Stimulated activated CD4-positive, alpha-beta T cell treated with anti-CD3 and anti-CD28 coated beads, Interleukin-12 subunit alpha, Interleukin-12 subunit beta, amount 100 ng/mL, for 24 hours (primary cell): ENCODE measurements at places on chromosomes 5 and 9.
A peak's percentile ranks its signal among the peaks of the same experiment; 100 is the strongest.

- DNase-seq: no peak
Measured at GRCh38 chr5:122311961-122312590, at the start of gene SNCAIP. TSS of gene SNCAIP (plus strand) at chr5:122312237. CDS start at chr5:122391135, 78,898 bp downstream.

- no peak for DNase-seq
Measured at GRCh38 chr5:98781964-98782363, 8.5 kb downstream of the RGMB start.

- no peak for DNase-seq
Measured at GRCh38 chr5:138455232-138455930, 9.9 kb upstream of the EGR1 start.

DNA sequence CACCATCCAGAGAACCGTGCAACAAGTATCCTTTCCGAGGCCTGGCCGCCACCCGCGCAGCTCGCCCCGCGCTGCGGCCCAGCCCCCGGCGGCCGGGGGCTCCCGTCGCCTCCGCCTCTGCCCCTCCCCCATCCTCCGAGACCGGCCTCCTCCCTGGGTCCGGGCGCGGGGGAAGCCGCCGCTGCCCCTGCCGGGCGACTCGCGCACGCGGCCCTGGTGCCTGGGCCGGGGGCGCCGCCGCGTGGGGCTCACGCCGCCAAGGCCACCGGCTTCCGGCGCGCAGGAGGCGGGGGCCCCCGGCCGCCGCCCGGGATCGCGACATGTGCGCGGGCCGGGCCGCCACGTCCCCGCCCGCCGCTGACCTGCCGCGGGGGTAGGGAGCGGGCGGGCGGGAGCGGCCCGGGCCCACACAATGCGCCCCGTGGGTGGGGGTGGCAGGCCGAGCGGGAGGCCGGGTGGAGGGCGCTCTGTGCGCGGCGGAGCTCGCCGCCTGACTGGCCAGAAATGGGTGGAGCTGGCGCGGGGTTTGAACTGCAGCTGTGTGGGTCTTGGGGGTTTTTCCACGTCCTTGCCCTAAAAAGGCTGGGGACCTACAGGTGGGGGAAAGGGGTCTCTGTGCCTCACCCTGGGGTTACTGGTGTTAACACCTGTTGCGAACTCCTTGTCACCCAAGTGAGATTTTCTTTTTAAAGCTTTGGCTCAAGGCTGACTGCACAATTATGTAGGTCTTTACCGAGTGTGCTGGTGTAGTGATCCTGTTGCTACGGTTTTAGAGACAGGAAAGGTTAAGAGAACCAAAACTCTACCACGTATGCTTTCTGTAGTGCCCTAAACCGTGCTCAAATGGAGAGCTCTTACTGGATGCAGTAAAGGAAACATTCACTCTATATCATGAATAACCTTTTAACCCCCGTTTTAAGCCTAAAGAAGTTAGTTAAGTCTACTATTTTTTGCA, 32.3 kb downstream of the TNPO1 start:
- DNase-seq: peak; percentile 15

DNA sequence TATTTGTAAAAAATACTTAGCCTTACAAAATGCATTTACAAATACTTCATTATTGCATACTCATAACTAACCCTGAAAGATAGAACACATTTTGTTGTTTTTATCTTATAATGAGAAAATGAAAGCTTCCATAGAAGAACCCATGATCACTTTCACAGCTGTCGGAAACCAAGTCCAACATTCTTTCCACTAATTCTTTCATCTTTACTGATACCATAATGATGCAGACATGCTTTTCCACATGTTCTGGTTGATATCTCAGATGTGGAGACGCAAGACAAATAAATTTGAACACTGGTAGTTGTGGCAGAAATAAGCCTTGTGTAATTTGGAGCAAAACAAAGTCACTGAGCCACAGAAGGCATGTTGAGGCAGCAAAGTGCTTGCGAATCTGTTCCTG, 136.0 kb downstream of the FBXO4 start:
- DNase-seq: no peak

DNA sequence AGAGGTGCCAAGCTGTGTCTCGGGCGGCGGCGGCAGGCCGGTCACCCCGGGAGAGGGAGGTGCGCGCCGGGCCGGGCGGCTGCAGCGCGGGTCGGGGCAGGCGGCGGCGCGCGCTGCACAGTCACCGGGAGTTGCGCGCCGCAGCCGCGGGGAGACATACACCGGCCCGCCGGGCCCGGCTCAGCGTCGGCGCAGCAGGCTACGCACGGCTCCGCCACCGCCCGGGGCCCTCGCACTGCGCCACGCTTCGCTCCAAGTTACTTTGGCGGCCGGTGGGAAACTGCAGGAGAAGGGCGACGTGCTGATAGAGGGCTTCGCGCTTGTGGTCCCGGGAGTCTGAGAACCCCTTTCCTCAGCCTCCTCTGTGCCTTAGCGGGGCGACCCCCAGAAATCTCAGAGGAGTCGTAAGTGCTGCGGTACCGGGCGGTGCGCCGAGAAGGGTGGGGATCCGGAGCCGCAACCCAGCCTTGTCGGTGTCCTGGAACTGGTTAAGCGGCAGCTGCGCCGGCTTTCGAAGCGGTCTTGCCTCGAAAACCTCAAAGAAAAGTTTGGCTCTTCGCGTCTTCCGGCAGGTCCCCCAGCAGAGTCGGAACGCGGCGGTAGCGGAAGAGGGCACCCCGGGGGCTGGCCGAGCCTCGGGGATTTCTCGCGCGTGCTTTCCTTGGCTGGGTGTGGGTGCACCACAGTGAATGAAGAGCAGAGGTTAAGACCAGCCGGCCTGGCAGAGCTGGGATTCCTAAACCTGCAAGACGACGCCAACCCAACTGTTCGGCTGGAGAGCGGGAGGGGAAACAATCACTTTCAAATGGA, at the start of gene EFNA5:
TSS of gene EFNA5 (minus strand) at position 6 of the 810 bp plus-strand sequence.
- DNase-seq: no peak

- peak; percentile 33 for DNase-seq
Measured at GRCh38 chr5:177111720-177112394, 21.7 kb upstream of the NSD1 start.

- no peak for DNase-seq
Measured at GRCh38 chr5:135245521-135246499, 153.2 kb downstream of the MACROH2A1 start.

GRCh38 chr5:147112899-147113298, 121.9 kb upstream of the STK32A start:
- DNase-seq: no peak

DNA sequence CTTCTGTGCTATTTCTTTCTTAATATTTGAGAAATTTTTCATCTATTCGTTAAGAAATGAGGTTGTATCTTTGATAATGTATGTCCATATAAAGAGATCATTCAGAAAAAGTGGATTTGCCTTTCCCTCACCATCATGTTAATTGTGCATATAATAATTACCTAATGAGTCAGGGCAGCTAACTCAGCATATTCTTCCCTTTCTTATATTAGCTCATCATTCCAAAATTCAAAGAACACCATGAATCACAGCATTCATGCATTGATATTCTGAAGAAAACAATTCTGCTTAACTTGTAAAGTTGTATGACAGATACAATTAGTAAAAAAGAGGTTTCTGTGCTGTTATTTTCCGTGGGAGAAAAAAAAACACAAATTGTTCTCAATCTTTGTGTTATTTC, 630.6 kb downstream of the TLE1 start:
- DNase-seq: no peak

DNA sequence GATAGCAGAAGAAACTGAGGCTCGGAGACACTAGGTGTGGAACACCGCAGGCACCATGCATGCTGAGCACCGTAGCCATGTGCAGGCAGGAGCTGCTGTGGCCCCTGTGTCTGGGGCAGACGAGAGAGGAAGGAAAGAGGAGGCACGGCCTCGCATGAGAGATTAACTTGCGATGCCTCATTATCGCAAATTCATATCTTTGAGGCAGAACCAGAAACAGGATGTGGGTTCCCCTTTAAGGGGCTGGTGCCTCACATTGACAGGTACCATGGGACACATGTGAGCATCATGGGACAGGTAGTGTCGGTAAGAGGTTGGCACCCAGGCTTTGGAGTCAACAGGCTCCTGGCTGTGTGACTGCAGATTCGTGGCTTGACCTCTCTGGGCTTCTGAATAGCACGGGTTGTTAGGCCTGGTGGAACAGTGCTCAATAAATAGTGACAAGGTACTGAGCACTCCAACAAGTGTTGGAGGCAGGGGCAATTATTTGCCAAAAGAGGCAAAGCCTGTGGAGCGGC, 40.8 kb downstream of the NAIF1 start:
- DNase-seq: peak; percentile 40

DNA sequence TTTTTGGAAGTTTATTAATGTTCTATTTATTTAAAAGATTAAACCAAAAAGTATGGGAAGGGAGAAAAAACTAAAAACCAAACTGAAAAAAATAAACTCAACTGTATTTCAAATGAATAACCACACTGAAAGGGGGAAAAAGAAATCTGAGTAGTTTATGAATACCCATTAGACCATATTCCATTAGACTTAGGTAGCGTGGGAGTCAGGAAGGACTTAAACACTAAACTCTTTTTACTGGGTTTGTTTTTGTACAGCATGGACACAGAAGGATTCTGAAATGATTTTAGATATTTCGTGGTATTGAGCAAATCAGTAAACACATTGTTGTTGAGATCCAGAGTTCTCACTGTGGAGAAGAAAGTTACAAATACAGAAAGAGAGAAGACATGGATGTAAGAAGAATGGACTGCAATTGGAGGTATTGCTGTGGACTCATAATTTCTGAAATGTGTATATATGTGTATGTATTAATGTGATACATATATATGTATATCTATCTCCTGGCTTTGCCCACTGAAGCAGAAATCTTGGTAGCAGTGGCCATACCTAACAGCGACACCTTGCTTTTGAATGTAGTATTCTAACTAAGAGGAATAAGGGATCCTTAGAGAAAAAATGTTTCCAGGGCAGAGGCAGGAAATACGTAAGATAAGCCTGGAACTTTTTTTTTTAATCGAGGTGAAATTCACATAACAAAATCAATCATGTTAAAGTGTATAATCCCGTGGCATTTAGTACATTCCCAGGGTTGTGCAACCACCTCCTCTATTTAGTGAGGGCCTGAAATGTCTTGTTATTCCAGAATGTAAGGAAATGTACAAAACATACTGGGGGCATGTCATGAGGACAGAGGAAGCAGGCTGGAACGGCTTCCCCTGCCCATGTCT, 228.8 kb downstream of the SMARCA2 start:
- DNase-seq: no peak

- no peak for DNase-seq
Measured at GRCh38 chr5:140311011-140311467, 8.1 kb upstream of the PFDN1 start.

DNA sequence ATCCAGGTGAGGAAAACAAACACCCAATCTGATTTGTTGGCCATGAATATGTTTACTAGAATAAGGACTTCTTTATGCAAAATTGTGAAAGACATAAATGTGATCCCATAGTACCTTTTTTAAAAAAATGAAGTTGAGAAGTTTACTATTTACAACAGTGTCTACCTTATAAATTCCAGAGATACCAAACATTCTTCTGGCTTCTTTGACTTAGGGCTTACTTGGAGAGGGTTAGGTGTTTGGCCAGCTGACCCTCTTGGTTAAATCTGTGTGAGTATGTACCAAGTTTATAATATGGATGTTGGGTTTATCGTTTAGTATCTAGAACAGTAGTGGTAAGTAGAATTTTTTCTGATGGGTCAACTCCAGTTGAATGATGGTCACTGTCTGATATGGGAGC, 212.3 kb downstream of the DOCK8 start:
- no peak for DNase-seq

- no peak for DNase-seq
Measured at GRCh38 chr5:143140492-143141203, 262.8 kb downstream of the NR3C1 start.

DNA sequence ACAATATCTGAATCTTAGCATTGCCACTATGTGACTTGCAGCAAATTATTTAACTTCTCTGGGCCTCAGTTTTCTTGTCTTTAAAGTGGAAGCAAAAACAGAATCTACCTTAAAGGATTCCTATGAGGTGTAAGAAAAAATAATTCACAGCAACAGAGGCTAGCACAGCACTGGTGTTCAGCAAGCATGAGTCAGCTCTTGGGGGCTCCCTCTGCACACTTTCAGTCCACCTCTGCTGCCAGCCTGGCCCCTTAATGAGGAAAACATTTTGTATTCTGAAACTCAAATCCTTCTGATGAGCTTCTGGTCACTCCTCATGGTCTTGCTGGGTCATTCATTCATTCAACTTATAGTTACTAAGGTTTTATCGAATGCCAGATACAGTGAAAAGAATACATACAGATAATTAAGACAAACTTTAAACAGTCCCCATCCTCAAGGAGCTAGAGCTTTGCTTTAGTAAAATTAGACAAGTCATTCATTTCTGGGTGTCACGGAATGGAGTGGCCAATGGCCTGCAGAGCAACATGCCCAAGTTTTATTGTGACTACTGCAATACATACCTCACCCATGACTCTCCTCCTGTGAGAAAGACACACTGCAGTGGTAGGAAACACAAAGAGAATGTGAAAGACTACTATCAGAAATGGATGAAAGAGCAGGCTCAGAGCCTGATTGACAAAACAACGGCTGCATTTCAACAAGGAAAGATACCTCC, 26.8 kb upstream of the IQGAP2 start:
- no peak for DNase-seq

- DNase-seq: no peak
Measured at GRCh38 chr5:24788829-24789514, 144.2 kb upstream of the CDH10 start.

DNA sequence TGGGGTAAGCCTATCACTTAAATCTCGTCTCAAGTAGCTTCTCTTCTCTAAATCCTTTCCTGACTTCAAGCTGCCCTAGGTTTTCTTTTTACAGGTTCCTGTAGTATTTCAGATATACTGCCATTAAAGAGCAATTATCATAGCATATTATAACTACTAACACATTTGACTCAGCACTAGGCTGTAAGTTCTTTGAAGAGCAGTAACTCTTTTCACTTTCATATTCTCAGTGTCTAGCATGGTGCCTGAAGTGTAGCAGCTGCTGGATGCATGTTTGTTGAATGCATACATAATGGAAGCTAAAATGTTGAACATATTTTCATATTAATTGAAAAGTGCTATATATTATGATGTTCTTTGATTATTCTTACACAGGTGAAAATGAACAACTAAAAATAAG, 22.5 kb downstream of the CCDC152 start:
- DNase-seq: no peak

GRCh38 chr5:52269859-52270258, 517.9 kb upstream of the ITGA1 start:
- no peak for DNase-seq

DNA sequence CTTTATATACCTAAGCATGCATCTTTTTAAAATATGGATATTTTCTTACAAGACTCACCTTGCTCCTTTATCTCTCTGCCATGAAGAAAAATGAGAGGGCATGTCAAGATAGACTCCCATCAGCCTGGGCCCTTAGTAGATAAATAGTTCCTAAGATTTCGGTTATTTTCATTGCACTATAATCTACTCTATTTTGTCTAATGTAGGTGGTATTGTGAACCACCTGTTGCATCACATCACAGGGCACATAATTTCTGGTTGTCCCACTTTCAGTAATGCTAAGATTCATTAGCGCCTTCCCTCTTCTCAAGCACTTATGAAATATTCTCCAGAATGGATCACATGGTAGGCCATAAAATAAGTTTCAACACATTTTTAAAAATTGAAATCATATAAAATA, 202.5 kb upstream of the ADRA1B start:
- no peak for DNase-seq

GRCh38 chr5:69335341-69335935, 2.8 kb upstream of the CCDC125 start:
- no peak for DNase-seq
